Mesenteric fat pad (tissue), 1 donor: ENCODE measurements at places on chromosomes 3 and 15. TPM values are rescaled to one million over a fixed set of nuclear protein-coding genes. Genes with fewer than 3 reads are reported as not detected.

DGKG gene
- 1.7 TPM for total RNA-seq

ECE2 gene
- not detected for total RNA-seq

AEN gene
- total RNA-seq, result 23.3 TPM

STRIT1 gene
- total RNA-seq, result not detected

LNP1 gene
- 1.3 TPM for total RNA-seq

SKOR1 gene
- 0.26 TPM for total RNA-seq

SCG5 gene
- total RNA-seq, result 5.3 TPM

CCR4 gene
- 0.48 TPM for total RNA-seq

GREM1 gene
- 435 TPM for total RNA-seq

OR5K2 gene
- total RNA-seq, result not detected
